ENCODE measurements at places on chromosomes 12 and 14. TPM values are rescaled to one million over a fixed set of nuclear protein-coding genes. Genes with fewer than 3 reads are reported as not detected.

DNA sequence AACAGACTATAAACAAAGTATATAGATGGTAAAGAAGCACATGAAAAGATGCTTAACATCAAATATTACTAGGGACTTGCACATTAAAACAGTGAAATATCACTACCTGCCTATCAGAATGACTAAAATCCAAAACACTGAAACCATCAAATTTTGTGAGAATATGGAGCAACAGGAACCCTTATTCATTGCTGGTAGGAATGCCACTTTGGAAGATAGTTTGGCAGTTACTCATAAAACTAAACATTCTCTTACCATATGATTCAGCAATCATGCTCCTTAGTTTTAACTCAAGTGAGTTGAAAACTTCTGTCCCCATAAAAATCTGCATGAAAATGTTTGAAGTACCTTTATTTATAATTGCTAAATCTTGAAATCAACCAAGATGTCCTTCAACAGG, 297.6 kb downstream of the DAD1 start:
- no peak for DNase-seq
- H3K36me3 ChIP-seq: no peaks in the 10 kb centered on the region
- no peaks in the 10 kb centered on the region for H3K4me1 ChIP-seq
- no peak overlapping the region for H3K27ac ChIP-seq
- H3K4me3 ChIP-seq: no peak overlapping the region

DNA sequence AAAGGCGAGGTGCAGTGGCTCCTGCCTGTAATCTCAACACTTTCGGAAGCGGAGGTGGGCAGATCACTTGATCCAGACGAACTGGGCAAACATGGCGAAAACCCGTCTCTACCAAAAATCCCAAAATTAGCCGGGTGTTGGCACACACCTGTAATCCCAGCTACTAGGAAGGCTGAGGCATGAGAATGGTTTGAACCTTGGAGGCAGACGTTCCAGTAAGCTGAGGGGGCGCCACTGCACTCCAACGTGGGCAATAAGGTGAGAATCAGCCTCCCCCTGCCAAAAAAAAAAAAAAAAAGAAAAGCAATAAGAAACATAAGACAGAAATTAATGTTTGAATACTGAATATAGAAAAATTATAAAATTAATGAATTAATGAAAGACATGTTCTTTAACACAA, 928.7 kb downstream of the LRFN5 start:
- no peak for DNase-seq
- H3K4me1 ChIP-seq: no peaks in the 10 kb centered on the region
- no peaks in the 10 kb centered on the region for H3K36me3 ChIP-seq
- no peak overlapping the region for H3K4me3 ChIP-seq

- H3K27ac ChIP-seq: no peak overlapping the region
- no peaks in the 10 kb centered on the region for H3K36me3 ChIP-seq
- H3K4me3 ChIP-seq: no peak overlapping the region
- no peak for DNase-seq
- no peaks in the 10 kb centered on the region for H3K4me1 ChIP-seq
- H3K27me3 ChIP-seq: peaks cover 74% of the 10 kb centered on the region
These were observed 165.4 kb downstream of the PHETA1 start for GRCh38 chr12:111203446-111203845.

DNA sequence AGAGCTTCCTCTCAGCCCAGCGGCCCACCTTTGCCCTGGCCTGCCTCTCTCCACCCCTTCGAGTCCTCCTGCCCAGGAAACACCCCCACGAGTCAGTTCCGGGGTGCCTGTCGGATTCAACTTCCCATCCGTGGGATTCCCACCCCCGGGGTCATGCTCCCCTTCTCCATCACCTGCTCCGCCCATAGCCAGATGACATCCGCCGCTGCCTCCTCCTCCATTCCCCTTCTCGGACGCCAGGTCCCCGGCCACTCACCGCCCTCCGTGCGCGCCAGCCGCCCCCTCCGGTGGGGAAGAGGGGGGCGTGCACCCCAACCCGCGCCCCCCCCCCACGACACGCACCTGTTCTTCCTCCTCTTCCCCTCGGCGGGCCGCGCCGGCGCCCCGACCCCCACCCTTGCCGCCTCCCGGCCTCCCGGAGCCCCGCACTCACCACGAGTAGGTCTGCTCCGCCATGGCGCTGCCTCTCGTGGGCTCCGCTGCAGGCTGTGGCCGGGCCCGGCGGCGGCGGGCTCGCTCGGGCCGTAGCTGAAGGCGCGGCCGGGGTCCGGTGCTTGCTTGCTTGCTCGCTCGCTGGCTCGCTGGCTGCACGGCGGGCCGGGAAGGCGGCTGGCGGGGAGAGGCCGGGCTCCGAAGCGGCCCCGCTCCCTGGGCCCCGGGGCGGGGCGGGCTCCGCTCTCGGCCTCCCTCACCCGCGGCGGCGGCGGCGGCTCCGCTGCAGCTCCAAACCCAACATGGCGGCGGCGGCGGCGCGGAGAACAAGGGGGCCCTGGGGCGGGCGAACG, 554 bp downstream of the SPPL3 start:
- H3K4me3 ChIP-seq: peak overlapping the region; percentile 86
- H3K4me1 ChIP-seq: peaks cover 29% of the 10 kb centered on the region
- H3K27me3 ChIP-seq: no peaks in the 10 kb centered on the region
- H3K36me3 ChIP-seq: no peaks in the 10 kb centered on the region
- peak; percentile 82 for DNase-seq
- peak overlapping the region; percentile 79 for H3K27ac ChIP-seq

GRCh38 chr14:74647061-74647677, 35.1 kb upstream of the LTBP2 start:
- DNase-seq: no peak
- H3K4me3 ChIP-seq: no peak overlapping the region
- no peaks in the 10 kb centered on the region for H3K36me3 ChIP-seq
- H3K27ac ChIP-seq: no peak overlapping the region
- no peaks in the 10 kb centered on the region for H3K4me1 ChIP-seq

DNA sequence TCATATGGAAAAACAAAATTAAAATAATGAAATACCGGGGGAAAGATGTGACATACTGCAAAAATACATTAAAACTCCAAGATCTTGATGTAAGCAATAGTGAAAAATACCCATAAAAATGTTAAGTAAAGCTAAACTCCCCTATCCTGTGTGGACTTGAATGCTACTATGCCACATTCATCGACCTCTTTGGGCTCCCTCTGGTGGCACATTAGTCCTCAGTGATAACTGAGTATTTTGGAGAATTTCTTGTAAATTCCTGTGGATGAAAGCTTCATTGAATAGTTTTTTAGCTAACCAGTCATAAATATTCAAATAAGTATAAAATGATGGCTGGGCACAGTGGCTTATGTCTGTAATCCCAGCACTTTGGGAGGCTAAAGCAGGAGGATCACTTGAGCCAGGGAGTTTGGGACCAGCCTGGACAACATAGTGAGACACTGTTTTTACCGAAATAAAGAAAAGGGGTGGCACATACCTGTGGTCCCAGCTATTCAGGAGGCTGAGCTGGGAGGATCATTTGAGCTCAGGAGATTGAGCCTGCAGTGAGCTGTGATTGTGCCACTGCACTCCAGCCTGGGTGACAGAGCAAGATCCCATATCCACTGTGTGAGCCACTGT, 42.4 kb upstream of the SGPP1 start:
- peak; percentile 56 for DNase-seq
- H3K4me3 ChIP-seq: no peak overlapping the region
- no peaks in the 10 kb centered on the region for H3K36me3 ChIP-seq
- H3K27me3 ChIP-seq: no peaks in the 10 kb centered on the region
- no peak overlapping the region for H3K27ac ChIP-seq

GRCh38 chr12:108169708-108170107, 40.6 kb downstream of the WSCD2 start:
- H3K27me3 ChIP-seq: no peaks in the 10 kb centered on the region
- H3K36me3 ChIP-seq: no peaks in the 10 kb centered on the region
- H3K27ac ChIP-seq: no peak overlapping the region
- no peak overlapping the region for H3K4me3 ChIP-seq

- H3K4me1 ChIP-seq: peaks cover 50% of the 10 kb centered on the region
- H3K36me3 ChIP-seq: no peaks in the 10 kb centered on the region
- H3K4me3 ChIP-seq: peak overlapping the region; percentile 50
- DNase-seq: peak; percentile 87
These were observed 1.4 kb downstream of the PLXNC1 start for GRCh38 chr12:94149781-94150239.

Gene PIWIL1
- total RNA-seq: not detected

Gene CMKLR1
- total RNA-seq: 19.0 TPM

Gene MPHOSPH9
- 27.6 TPM for total RNA-seq

Data from left lung (tissue), 14 donors.